ENCODE measurements at places on chromosomes 3 and 15. TPM values are rescaled to one million over a fixed set of nuclear protein-coding genes. Genes with fewer than 3 reads are reported as not detected.

Gene SMCO1
- total RNA-seq: not detected

Gene NANOGP8
- not detected for total RNA-seq

Gene STRIT1
- not detected for total RNA-seq

Gene FAM240A
- not detected for total RNA-seq

- no peak for DNase-seq
Observed at GRCh38 chr3:65996589-65996988, 42.1 kb downstream of the MAGI1 start.

DNA sequence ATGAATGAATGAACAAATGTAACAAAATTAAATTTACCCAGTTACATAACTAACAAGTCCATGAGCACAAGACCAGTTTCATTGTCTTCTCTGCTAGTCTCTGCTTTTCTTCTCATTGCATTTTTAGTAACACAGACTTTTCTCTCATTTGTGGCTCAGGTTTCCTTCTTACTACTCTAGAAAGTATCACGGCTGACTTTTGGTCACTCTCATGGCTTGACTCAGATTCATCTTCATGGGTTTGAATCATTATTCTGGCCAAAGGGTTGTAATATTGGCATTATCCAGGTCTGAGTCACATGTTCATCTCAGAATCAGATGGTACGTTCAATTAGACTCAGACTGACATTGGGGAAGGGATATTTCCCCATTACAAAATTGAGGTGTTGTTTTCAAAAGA is 121.5 kb upstream of the SATB1 start:
- no peak for DNase-seq

- DNase-seq: no peak
Observed at GRCh38 chr3:130905551-130905950, 11.7 kb downstream of the ATP2C1 start.

DNA sequence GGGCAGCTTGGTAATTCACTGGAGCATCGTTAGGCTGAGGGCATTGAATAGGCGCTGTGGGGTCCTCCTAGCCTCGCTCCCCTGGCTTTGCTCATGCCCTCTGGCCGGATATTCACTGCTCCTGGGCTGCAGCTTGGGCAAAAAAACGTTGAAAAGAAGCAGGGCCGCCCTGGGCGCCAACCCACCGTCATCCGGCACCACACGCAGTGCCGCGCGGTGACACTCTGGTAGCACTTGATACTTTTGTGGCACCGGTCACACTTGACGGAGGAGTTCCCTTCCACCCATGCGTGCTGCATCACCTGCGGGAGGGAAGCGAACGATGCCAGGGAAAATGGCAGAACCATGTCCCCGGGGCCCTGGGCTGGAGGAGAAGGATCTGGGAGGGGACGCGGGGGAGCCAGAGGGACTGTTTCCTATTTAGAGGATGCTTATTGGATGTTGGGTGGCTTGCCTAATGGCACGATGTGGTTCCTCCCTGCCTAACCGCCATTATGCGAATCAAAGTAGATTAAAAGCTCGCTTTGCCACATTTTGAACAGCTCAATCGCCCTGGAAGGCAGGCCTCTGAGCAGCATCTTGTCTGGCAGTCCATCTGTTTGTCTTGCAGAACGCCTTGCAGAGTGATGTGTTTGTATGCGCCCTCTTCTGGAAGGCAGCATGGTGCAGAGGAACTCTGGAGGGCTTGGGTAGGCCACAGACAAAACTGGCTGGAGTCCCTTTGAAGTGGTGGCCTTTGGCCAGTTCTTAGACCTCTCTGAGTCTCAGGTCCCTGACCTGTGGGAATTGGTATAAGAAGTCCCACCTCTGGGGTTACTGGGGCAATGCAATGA is 93.2 kb downstream of the DGKG start:
- no peak for DNase-seq

DNA sequence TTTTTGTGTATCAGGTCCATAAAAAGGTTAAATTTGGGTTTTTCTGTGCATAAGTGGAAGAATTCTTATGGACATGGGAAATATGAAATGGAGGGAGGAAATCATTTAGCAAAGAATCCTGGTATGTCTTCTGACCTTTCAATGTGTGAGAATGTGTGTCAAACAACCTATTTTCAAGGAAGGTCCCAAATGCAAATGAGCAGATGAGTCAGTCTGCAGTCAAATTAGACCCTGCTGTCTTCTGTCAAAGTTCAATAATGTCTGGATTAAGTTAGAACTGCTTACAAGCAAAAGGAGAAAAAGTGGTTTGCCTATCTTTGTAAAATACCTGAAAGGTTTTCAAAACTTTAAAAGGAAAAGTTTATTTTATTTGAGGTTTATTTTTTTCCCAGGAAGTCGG is 15.3 kb downstream of the FBN1 start:
- no peak for DNase-seq

DNA sequence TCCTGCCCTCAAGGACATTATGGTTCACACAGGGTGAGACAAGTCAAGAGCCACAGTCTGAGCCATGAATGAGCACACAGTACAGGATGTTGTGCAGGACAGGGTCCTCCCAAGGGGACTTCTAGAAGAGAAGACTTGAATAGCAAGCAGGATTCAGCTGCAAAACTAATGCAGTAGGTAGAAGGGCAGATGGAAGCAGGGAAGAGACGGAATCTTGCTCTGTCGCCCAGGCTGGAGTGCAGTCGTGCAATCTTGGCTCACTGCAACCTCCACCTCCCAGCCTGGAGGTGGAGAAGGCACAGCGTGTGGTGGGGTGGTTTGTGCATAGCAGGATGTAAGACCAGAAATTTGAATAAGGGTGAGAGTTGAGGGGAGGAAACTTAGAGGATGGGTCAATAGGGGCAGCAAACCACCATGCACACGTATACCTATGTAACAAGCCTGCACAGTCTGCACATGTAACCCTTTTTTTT is 8.0 kb downstream of the BCL2L10 start:
- no peak for DNase-seq

- DNase-seq: no peak
Observed at GRCh38 chr3:183430325-183430957, 2.0 kb upstream of the MCF2L2 start.

GRCh38 chr3:84223512-84223911 is 735.3 kb upstream of the CADM2 start:
- no peak for DNase-seq

DNA sequence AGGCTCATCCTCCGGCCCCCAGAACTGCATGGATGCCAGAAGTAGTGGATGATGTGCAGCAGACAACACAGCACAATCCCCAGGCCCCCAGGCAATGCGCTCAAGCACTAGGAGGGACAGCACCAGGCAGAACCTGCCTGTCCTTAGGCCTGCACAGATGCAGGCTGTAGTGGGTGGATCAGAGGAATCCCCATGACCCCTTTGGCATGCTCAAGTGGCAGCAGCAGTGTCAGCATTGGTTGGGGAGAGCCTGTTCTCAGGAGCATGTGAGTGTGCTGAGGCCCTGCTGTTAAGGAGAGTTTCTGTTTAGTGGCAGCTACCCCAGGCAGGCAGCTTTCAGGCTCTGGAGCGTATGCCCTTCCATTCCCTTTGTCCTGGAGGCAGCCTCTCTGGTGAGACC is 25.1 kb upstream of the CD200R1L start:
- no peak for DNase-seq

Measured in thoracic aorta (tissue), 2 donors.